ENCODE measurements at places on chromosomes 4 and X.
A peak's percentile ranks its signal among the peaks of the same experiment; 100 is the strongest.

- DNase-seq: peak; percentile 21
Measured at GRCh38 chr4:89836897-89837384, at the start of gene SNCA. SNCA (minus strand) TSS chr4:89837161; CDS start chr4:89835667, 1,494 bp downstream.

GRCh38 chrX:3990569-3990968 lies 277.1 kb upstream of the PRKX start:
- no peak for DNase-seq

- DNase-seq: peak; percentile 4
Measured at GRCh38 chr4:16827794-16828724, 70.4 kb downstream of the LDB2 start.

GRCh38 chrX:150198776-150199175 lies 164.3 kb upstream of the MAMLD1 start:
- DNase-seq: no peak

DNA sequence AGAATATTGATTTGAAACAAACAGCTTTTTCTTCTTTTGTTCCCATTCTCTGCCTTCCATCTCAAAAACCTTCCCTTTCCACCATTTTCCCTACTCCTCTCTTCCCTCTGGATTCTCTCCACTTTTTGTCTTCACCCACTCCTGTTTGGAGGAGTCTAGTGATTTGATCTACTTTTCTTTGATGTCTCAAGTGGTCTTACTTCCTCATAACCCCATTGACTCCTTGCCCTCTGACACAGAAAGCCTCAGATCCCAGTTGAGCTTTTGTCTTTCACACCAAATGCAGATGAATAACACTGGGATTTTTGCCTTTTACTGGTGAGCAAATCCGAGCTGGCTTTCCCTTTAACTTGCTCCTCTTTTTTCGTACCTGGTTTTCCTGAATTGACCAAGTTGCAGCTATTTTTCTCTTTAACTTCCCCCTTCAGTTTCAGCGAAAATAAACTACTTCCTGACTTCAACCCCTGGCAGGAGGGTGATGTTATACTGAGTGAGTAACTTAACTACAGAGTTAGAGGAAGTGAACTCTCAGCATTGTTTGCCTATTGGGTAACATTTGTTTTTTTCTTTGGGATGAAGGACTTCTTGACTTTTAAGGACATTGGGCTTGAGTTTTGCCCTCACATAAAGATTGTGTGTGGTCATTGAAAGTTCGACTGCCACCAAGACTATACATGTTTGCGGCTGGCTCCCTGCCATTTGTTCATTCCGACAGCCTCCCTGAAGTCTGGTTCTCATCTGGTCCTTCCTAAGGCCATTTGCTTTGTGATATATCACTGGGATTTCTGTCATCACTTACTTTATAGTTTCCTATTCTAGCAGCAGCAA lies 392.8 kb upstream of the NR3C2 start:
- peak; percentile 61 for DNase-seq

DNA sequence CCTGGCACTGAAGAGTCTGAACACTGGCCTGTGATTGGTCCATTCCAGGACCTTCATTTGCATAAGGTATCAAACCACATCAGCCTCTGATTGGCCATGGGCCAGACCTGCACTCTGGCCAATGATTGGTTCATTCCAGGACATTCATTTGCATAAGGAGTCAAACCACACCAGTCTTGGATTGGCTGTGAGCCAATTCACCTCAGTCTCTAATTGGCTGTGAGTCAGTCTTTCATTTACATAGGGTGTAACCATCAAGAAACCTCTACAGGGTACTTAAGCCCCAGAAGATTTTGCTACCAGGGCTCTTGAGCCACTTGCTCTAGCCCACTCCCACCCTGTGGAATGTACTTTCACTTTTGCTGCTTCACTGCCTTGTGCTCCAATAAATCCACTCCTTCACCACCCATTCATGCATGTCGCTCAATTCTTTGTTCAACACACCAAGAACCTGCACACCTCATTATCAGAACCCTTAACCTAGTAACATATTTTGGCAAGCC lies 14.2 kb upstream of the HERC5 start:
- no peak for DNase-seq

DNA sequence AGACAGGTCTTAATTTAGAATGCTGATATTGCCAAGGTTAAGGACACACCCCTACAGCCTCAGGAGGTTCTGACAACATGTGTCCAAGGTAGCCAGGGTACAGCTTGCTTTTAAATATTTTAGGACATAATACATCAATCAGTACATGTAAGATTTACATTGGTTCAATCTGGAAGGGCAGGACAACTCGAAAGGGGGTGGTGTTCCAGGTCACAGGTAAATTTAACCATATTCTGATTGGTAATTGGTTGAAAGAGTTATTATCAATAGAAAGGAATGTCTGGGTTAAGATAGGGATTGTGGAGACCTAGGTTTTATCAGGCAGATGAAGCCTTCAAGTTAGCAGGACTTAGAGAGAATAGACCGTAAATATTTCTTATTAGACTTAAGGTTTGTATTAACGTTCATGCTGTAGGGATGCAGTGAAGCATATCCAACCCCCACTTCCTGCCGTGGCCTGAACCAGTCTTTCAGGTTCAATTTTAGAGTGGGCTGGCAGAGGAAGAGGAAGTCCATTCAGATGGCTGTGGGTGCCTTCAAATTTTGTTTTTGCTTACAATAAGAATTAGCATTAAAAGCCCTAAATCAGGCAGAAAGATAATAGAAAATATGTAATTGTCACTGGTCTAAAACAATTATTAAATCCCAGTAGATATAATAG lies 136.5 kb upstream of the GALNTL6 start:
- no peak for DNase-seq

- DNase-seq: no peak
Measured at GRCh38 chr4:24805067-24805466, 9.7 kb downstream of the SOD3 start.

GRCh38 chrX:155997436-155997835 lies at the start of gene IL9R:
IL9R (plus strand) TSS chrX:155997696; CDS start chrX:155997760, 64 bp downstream.
- DNase-seq: no peak

DNA sequence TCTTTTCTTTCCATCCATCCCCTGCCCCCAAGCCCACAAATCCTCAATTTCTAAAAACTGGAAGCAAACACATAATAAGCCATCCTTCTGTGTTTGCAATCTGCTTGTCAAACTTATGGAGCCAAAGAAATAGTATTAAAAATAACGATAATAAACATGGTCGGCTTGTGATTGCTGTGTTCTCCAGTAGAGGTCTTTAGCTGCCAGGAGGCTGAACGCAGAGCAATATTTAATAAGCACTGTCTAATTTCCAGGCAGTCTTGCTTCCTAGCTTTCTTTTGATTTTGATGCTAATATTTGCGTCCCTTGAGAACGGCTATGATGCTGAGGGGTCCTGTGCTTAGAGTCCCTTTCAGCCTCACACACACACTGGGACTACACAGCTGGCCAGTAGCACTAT lies 3.2 kb upstream of the HELT start:
- peak; percentile 6 for DNase-seq

GRCh38 chr4:9964879-9965278 lies 56.4 kb downstream of the SLC2A9 start:
- no peak for DNase-seq

GRCh38 chrX:71175531-71175930 lies 30.9 kb downstream of the NLGN3 start:
- no peak for DNase-seq

- DNase-seq: peak; percentile 0
Measured at GRCh38 chr4:103375278-103375677, 177.1 kb upstream of the CENPE start.

DNA sequence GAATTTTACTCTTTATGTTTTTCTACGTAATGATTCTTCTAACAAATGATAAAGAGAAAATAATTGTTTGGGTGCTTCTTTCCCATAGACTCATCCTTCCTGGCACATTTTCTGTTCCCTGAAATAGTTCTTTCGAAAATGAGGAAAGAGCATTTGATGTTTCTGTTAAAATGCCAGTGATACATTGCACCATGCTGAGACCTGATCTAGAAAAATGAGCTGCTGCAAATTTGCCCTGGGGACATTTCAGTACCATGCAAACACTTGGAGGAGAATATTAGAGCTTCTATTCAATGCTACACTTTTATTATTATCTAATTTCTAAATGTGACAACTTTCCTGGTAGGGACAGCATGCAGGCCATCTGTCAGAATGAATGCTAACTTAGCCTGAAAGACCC lies 83.3 kb downstream of the C4orf33 start:
- no peak for DNase-seq

- no peak for DNase-seq
Measured at GRCh38 chrX:111039606-111040005, 56.4 kb upstream of the PAK3 start.

DNA sequence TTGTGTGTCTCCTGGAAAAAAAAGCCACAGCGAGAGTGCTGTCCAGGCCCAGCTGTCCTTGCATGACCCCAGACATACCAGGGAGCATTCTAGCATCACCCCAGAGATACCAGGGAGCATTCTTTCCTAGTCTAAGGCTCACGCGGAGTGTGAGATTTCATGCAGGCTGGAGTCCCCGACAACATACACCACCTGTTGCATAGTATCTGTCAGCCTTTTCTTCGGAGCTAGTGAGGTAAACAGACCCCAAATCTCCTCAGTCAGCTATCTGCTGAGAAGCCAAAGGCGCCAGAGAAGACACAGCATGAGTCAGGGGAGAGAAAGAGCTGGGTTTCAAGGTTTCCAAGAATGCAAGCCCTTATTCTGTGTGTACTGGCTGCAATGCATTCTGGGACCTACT lies 23.1 kb upstream of the ZXDA start:
- no peak for DNase-seq

GRCh38 chr4:165293927-165294649 lies 33.4 kb upstream of the MSMO1 start:
- no peak for DNase-seq

- DNase-seq: peak; percentile 61
Measured at GRCh38 chrX:29145316-29145715, 558.1 kb downstream of the IL1RAPL1 start.

- no peak for DNase-seq
Measured at GRCh38 chr4:74391890-74392475, 27.0 kb downstream of the EREG start.

DNA sequence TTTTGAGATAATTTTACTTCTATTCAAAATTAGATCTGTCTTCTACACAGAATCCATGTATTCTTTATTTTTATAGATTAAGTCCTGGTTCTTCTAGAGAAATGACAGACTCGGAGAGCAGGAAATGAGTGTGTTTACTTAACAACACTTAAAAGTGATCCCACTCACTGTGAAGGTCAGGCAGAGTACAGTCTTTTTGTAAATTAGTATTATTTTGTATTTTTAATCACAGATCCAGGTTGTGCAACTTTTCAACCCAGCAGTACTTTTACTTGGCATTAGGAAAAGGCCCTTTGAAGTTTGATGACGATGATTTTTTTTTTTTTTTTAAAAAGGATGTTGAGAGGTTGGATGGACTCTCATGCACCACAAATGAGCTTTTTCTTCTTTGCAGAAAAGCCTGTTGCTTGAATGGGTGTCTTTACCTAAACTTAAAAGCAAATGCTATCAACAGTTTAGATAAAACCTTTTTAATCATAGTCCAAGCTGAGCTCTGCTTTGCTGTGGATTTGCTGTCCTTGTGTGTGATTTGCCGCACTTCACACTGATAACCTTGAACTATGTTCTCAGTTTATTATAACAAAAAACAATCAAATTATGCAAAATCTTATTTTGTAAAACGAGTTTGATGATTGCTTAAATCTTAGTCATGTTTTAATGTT lies 114.1 kb downstream of the MXRA5 start:
- peak; percentile 6 for DNase-seq

DNA sequence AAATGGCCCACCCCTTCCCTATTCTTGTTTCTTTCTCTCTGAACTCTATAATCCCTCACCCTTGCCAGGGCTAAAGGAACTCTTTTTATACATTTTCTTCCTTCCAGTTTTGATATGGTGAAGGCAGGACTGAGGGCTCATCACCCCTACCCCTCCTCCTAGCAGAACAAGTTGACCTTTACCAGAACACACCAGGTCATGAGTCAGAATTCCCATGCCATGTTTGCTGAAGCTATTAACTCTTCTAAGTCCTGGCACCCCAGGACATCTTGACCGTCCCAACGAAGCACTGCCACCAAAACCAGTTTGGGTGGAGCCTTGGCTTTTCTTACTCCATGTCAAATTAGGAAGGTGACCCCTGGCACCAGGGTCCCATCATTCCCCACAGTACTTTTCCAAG lies 57.5 kb upstream of the DYNLT3 start:
- no peak for DNase-seq

GRCh38 chr4:185127021-185127925 lies 15.8 kb upstream of the SLC25A4 start:
- no peak for DNase-seq

GRCh38 chr4:56643596-56643995 lies 37.5 kb downstream of the HOPX start:
- DNase-seq: no peak

GRCh38 chrX:56785442-56785841 lies 56.4 kb downstream of the NBDY start:
- DNase-seq: no peak

DNA sequence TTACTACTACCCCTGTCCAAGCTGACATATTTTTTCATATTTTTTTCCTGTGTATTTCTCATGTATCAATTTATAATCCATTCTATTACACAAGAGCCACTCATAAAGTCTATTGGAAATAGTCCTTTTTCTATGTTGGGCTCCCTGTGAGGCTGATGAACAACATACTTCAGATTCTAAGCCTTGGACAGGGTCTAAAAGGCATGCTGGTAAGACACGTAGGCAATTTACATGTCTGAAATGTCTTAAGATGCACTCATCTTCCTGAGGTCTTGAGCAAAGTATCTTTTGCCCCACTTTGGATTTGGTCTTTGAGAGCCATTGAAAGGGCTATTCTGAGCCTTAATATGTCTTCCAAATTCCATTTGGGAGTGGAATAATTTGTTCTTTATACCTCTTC lies 31.8 kb downstream of the OCIAD1 start:
- peak; percentile 7 for DNase-seq

GRCh38 chr4:85741381-85741780 lies 266.4 kb downstream of the ARHGAP24 start:
- DNase-seq: no peak

- no peak for DNase-seq
Measured at GRCh38 chr4:184811526-184812198, 14.1 kb downstream of the ACSL1 start.

GRCh38 chr4:2936773-2937145 lies 26.4 kb downstream of the NOP14 start:
- DNase-seq: peak; percentile 58

- peak; percentile 92 for DNase-seq
Measured at GRCh38 chrX:17559728-17560379, 177.4 kb upstream of the SCML1 start.

Measured in IMR-90 (cell line).